ENCODE measurements at places on chromosomes 1 and 21. TPM values are rescaled to one million over a fixed set of nuclear protein-coding genes. Genes with fewer than 3 reads are reported as not detected.

The TCHHL1 gene
- not detected for total RNA-seq

- peaks cover 54% of the 10 kb centered on the region for H3K36me3 ChIP-seq
- DNase-seq, result peak; percentile 63
- H3K27me3 ChIP-seq, result no peaks in the 10 kb centered on the region
- peak overlapping the region; percentile 89 for H3K27ac ChIP-seq
- H3K4me3 ChIP-seq, result peak overlapping the region; percentile 76
- peaks cover 15% of the 10 kb centered on the region for H3K4me1 ChIP-seq
Observed at GRCh38 chr1:26471498-26472319, 531 bp upstream of the HMGN2 start.

DNA sequence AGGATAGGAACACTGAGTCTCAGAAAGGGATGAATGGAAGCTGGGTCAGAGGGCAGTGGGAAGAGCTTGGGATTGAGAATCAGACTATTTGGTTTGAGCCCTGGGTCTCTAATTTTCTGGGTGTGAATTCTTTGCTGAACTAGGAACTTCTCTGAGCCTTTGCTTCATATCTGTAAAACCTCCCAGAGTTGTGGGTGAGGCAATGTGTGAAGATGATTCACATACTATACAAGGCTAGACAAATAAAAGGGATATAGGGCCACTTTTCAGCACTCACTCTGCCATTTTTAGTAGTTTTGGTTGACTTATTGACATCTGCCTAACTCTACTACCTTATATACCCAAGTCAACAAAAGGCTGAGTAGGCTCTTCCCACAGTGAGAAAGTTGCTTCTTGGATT is 77.7 kb upstream of the JUN start:
- DNase-seq, result no peak
- no peak overlapping the region for H3K27ac ChIP-seq
- H3K27me3 ChIP-seq, result no peaks in the 10 kb centered on the region
- H3K4me3 ChIP-seq, result no peak overlapping the region
- H3K4me1 ChIP-seq, result peaks cover 22% of the 10 kb centered on the region
- no peaks in the 10 kb centered on the region for H3K36me3 ChIP-seq

DNA sequence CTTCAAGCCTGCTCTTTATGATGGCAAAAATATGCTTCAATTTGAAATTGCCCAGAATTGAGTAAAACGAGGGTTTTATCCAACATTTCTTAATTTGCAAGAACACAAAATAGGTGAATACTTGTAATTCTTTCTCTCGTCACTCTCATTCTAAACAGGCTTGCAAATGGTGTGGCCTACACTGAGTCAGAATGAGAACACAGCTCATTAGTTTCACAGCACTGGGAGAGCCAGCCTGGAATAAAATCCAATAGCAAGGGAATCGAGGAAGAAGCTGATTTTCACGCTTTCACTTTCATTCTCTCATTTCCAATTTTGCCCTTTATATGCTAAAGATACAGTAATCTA is 537.5 kb downstream of the LTN1 start:
- DNase-seq, result no peak
- no peak overlapping the region for H3K27ac ChIP-seq
- H3K36me3 ChIP-seq, result no peaks in the 10 kb centered on the region
- no peaks in the 10 kb centered on the region for H3K4me1 ChIP-seq
- H3K27me3 ChIP-seq, result no peaks in the 10 kb centered on the region

DNA sequence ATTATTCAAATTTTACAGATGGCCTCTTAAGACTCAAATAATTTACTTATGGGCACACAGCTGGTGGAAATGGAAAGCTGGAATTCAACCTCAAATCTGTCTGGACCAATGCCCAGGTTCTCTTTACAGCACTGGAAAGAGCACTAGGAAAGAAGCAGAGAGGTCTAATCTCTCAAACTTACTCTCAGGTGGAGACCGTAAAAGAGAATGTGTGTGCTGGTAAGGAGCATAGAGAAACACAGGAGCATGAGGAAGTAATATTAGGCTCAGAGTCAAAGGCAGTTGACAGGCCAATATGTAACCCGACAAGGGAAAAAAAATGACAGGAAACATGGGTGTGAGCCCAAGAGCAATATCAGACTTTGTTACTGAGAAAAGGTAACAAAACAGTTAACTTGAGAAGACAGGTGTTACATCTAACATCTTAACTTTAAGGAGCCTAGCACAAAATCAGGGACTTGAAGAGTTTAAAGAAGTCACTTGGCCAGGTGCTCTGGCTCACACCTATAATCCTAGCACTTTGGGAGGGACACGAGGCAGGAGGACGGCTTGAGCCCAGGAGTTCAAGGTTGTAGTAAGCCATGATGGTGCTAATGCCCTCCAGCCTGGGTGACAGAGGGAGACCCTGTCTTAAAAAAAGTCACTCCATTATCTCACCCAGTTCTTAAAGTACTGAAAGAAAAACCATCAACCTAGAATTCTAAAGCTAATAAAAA is 20.7 kb downstream of the PPP1R15B start:
- no peak for DNase-seq
- H3K27ac ChIP-seq, result no peak overlapping the region
- no peaks in the 10 kb centered on the region for H3K27me3 ChIP-seq
- no peaks in the 10 kb centered on the region for H3K4me1 ChIP-seq
- H3K4me3 ChIP-seq, result no peak overlapping the region

DNA sequence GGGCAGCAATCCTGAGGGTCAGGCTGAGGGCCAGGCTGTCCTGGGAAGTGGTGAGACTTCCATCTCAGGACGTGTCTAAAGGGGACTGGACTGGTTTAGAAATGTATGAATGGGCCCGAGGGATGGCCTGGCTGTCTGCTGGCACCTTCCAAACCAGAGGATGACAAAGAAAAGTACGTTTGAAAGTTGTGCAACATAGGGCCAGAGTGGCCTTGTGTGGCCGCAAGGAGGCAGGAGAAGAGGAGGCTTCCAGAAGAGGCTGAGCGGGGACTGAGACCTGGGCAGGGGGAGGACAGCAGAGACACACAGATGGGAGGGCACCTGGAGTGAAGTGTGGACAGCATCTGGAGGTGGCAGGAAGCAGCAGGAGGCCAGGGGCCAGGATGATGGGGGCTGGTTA is 2.6 kb upstream of the SYTL1 start:
- no peak for DNase-seq
- peaks cover 25% of the 10 kb centered on the region for H3K4me1 ChIP-seq
- H3K27ac ChIP-seq, result peak overlapping the region; percentile 31
- H3K27me3 ChIP-seq, result no peaks in the 10 kb centered on the region
- H3K36me3 ChIP-seq, result peaks cover 43% of the 10 kb centered on the region

GRCh38 chr1:96425382-96426129 is 296.0 kb upstream of the PTBP2 start:
- no peaks in the 10 kb centered on the region for H3K36me3 ChIP-seq
- no peaks in the 10 kb centered on the region for H3K27me3 ChIP-seq
- no peaks in the 10 kb centered on the region for H3K4me1 ChIP-seq
- H3K27ac ChIP-seq, result no peak overlapping the region
- no peak for DNase-seq
- H3K4me3 ChIP-seq, result no peak overlapping the region

GRCh38 chr1:193588311-193589082 is 402.1 kb upstream of the B3GALT2 start:
- H3K4me1 ChIP-seq, result no peaks in the 10 kb centered on the region
- H3K27me3 ChIP-seq, result no peaks in the 10 kb centered on the region
- no peaks in the 10 kb centered on the region for H3K36me3 ChIP-seq

The ASCL5 gene
- not detected for total RNA-seq

All from Calu3 (cell line).